ENCODE measurements at places on chromosomes 2 and 18. TPM values are rescaled to one million over a fixed set of nuclear protein-coding genes. Genes with fewer than 3 reads are reported as not detected.

The REG3A gene
- 2.9 TPM for total RNA-seq

The AMER3 gene
- 0.03 TPM for total RNA-seq

The STPG4 gene
- total RNA-seq: 0.20 TPM

The RANBP2 gene
- total RNA-seq: 64.9 TPM

DNA sequence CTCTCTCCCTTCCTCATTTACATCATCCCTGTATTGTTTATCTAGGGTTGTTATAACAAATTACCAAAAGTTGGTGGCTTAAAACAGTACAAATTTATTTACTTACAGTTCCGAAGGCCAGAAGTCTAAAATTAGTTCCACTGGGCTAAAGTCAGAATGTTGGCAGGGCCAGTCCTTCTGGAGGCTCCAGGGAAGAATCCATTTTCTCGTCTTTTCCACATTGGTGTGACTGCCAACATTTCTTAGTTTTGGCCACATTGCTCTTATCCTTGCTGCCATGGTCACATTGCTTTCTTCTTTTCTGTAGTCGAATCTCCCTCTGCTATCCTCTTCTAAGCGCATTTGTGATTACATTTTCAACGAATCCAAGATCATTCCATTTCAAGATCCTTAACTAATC, 34.7 kb downstream of the ICOS start:
- no peak for DNase-seq

- no peak for DNase-seq
Observed at GRCh38 chr2:201966691-201967438, 66.8 kb upstream of the FZD7 start.

DNA sequence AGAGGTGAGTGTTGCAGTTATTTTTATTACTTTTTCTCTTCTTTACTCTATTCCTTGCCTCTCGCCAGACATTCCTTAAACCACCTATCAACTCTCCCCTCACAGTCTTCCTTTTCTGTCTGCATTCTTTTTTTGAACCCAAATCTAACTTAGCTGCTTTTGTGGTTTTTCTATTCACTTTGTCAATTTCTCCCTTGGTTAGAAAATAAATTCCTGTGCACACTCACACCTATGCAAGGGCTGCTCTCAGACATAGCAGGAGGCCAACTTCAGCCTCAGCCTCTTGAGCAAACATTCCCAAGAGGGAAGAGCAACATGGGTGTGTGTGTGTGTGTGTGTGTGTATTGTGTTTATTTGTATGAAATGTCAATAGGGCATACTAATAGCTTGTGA, 808.6 kb downstream of the RNF144A start:
- DNase-seq: no peak

GRCh38 chr2:158317642-158318041, 138.9 kb downstream of the CCDC148 start:
- no peak for DNase-seq

- peak; percentile 27 for DNase-seq
Observed at GRCh38 chr18:9101730-9102507, 580 bp upstream of the NDUFV2 start.

DNA sequence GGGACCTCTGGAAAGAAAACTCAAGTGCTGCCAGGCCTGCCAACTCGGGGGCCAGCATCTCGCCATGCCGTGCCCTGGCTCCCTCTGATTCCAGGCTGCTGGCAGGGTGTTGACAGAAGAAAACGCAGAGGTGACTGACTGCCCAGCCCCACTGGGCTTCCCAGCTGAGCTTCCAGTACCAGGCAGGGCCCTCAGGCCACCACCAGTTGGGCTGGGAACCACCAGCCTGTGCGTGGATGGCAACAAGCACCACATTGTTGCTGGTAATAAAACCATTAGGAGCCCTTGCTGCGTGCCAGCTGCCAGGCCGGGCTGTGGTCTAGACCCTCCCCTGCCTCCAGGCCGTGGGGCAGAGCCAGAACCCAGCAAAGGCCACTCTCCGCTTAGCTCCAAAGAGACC, 9.2 kb downstream of the DNMT3A start:
- no peak for DNase-seq

DNA sequence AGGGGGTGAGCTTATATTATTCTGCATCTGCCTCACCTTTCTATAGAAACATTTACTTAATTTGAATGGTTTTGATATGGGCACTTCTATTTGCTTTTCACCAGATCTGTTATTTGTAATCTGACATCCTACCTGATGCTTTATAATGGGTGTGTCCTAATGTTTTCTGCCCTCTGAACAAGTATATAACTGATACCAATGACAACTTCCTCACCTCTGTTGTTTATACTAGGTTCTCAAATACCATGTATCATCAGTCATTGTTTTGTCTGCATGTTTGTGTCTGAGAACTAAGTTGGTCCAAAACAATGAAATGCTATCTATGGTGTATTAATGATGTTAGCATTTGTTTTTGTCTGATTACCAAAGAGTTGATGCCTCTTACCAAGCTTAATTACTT, 45.8 kb downstream of the ITGA6 start:
- no peak for DNase-seq

DNA sequence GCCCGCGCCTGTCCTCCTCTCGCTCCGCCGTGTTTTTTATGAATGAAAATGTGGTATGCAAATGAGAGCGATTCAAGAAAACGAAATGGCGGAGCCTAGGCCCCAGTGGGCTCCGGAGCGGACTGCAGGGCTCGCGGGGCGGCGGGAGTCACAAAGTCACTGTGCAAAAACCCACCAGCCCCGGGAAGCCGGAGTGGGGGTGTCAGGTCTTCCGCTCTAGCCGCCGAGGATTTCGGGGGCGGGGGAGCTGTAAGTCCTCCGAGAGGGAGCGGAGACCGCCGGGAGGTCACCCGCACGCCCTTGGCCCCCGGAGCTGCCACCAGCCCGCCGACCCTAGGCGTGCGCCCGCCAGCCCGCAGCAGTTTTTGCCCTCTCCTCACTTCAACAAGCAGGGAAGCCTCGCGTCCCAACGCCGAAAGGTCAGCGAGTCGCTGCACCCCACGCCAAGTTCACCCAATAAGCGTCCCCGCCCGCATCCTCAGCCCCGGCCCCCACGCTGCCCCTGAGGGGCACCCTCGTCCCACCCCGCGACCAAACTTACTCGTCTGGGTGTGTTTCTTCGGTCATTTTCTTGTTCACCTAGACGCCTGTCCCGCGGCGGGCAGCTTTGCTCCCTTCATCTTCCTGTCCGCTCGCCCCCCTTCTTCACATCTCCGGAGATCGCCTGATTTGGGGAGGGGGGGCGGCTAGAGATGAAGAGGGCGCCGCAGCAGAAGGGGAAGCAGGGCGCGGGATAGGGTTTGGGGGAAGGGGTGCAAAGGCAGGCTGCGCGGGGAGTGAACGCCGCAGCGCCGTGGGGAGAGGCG, 775 bp downstream of the SPRED2 start:
- DNase-seq: peak; percentile 23
